ENCODE measurements at places on chromosomes 6 and 20. TPM values are rescaled to one million over a fixed set of nuclear protein-coding genes. Genes with fewer than 3 reads are reported as not detected.

- peaks cover under 1% of the 10 kb centered on the region for H3K4me1 ChIP-seq
- H3K27me3 ChIP-seq: peaks cover 11% of the 10 kb centered on the region
- H3K36me3 ChIP-seq: peaks cover 1% of the 10 kb centered on the region
These were observed 86.3 kb downstream of the DACT2 start for GRCh38 chr6:168232989-168233874.

GRCh38 chr6:94733066-94733465 is 844.3 kb upstream of the MANEA start:
- H3K36me3 ChIP-seq: no peaks in the 10 kb centered on the region
- DNase-seq: no peak
- H3K4me1 ChIP-seq: no peaks in the 10 kb centered on the region

DNA sequence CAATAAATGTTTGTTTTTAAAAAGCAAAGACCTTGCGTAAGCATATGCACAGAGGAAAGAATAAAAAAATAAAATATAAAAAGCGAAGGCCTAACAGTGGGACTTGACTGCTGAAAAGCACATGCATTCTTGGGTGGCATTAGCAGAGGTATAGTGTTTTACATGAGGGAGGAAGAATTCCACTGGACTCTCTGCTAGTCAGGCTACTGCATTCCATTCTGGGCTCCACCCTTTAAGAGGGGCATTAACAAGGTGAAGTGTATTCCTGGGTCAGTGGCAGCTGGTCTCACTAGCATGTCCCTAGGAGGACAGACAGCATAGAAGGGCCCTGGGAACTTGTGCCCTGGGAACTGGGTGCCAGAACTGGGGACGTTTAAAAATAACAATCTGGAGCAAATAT is 134.1 kb downstream of the SOBP start:
- no peak overlapping the region for H3K4me3 ChIP-seq
- no peak for DNase-seq
- peaks cover 19% of the 10 kb centered on the region for H3K4me1 ChIP-seq

GRCh38 chr6:12866422-12867029 is 150.0 kb downstream of the PHACTR1 start:
- no peaks in the 10 kb centered on the region for H3K36me3 ChIP-seq
- H3K4me3 ChIP-seq: no peak overlapping the region
- no peaks in the 10 kb centered on the region for H3K4me1 ChIP-seq

- no peaks in the 10 kb centered on the region for H3K4me1 ChIP-seq
- H3K27me3 ChIP-seq: peaks cover 2% of the 10 kb centered on the region
- no peaks in the 10 kb centered on the region for H3K36me3 ChIP-seq
- no peak overlapping the region for H3K4me3 ChIP-seq
- no peak for DNase-seq
These were observed 12.6 kb upstream of the NOL4L start for GRCh38 chr20:32597714-32598113.

- peaks cover 4% of the 10 kb centered on the region for H3K36me3 ChIP-seq
- no peak for DNase-seq
- peaks cover 12% of the 10 kb centered on the region for H3K27me3 ChIP-seq
- no peak overlapping the region for H3K27ac ChIP-seq
- H3K4me3 ChIP-seq: no peak overlapping the region
These were observed 21.0 kb downstream of the GGTLC1 start for GRCh38 chr20:23967616-23967979.

DNA sequence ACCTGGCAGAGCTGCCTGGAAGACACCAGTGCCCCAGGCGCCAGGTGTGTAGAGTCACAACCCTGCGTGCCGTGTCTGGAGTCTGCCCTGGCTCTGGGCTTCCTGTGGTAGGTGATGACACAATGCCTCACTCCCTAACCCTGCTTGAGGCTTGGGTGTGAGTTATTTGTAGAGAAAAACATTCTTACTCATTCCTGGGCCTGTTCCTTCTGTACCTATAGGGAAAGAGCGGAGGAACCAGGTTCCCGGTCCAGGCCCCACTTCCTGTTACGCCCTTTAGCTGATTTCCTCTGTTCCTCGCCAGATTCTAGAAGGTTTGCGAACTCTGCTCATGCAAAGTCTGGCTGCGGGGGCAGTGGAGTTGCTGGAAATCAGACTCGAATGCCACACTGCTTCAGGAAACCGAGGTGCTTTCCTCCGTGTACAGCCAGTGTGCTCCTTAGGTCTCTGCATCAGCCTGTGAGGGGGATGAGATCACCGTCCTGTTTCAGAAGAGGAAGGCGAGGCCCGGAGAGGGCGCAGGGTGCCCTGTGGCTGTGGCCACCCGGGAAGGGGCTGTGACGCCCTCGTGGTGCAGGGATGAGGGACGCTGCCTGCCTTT is 67.1 kb upstream of the DUSP22 start:
- no peaks in the 10 kb centered on the region for H3K36me3 ChIP-seq
- no peak for DNase-seq
- peaks cover 9% of the 10 kb centered on the region for H3K4me1 ChIP-seq
- no peak overlapping the region for H3K27ac ChIP-seq
- peaks cover 2% of the 10 kb centered on the region for H3K27me3 ChIP-seq

DNA sequence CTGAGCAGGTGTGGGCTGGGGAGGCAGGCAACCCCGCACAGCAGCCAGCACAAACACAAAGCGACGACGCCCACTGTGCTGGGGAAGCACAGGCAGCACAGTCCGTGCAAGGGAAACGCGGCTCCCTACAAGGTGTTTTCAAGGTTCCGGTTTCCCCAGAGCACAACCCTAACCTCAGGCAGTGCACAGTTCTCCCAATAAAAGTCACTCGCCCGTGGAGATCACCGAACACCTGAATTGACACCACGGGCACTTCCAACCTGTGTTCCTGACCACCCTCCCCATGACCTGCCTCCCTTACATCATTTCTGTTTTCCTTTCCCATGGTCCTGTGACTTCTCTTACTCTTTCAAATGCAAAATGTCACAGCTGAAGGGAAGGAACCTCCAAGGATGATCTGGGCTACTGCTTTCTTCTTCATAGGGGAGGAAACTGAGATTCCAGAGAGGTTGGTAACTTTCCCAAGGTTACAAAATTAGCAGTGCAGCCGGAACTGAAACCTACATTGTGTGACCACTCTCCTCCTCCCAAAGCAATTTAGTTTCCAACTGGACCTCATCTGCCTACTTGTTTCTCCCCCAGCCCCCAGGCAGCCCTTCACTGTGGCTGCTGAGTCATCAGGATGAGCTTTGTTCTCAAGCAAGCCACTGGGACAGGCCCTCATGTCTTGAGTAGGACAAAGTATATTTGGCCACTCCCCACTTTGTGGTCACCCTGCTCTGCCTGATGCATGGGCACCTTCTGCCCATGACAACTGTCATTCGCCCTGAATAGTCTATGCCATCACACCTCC is 125.3 kb downstream of the ATXN1 start:
- H3K4me1 ChIP-seq: peaks cover 44% of the 10 kb centered on the region
- peaks cover 1% of the 10 kb centered on the region for H3K36me3 ChIP-seq
- no peak for DNase-seq
- H3K27ac ChIP-seq: peak overlapping the region; percentile 83

GRCh38 chr20:10318291-10319024 is 99.8 kb downstream of the SNAP25 start:
- peaks cover under 1% of the 10 kb centered on the region for H3K27me3 ChIP-seq
- no peak overlapping the region for H3K4me3 ChIP-seq
- DNase-seq: no peak
- peaks cover 37% of the 10 kb centered on the region for H3K4me1 ChIP-seq
- no peaks in the 10 kb centered on the region for H3K36me3 ChIP-seq
- H3K27ac ChIP-seq: no peak overlapping the region

- H3K27me3 ChIP-seq: no peaks in the 10 kb centered on the region
- no peak overlapping the region for H3K27ac ChIP-seq
- no peak overlapping the region for H3K4me3 ChIP-seq
- peaks cover 6% of the 10 kb centered on the region for H3K4me1 ChIP-seq
These were observed 1.5 kb downstream of the FAM50B start for GRCh38 chr6:3850451-3851203.

- no peak for DNase-seq
- H3K4me1 ChIP-seq: peaks cover 79% of the 10 kb centered on the region
- H3K4me3 ChIP-seq: no peak overlapping the region
- no peak overlapping the region for H3K27ac ChIP-seq
- H3K27me3 ChIP-seq: no peaks in the 10 kb centered on the region
These were observed 25.5 kb downstream of the CNKSR3 start for GRCh38 chr6:154484942-154485341.

GRCh38 chr6:84074988-84075781 is 41.6 kb downstream of the MRAP2 start:
- no peak overlapping the region for H3K4me3 ChIP-seq
- no peak overlapping the region for H3K27ac ChIP-seq
- no peaks in the 10 kb centered on the region for H3K27me3 ChIP-seq
- DNase-seq: no peak

Gene SYTL3
- total RNA-seq: 1.4 TPM

Gene PTPRT
- total RNA-seq: not detected

Gene PAK5
- not detected for total RNA-seq

Gene DEFB124
- not detected for total RNA-seq

Gene FAM83D
- total RNA-seq: 4.8 TPM

Gene MCHR2
- total RNA-seq: not detected

Gene SUMO4
- total RNA-seq: 1.5 TPM

Gene TDRD6
- total RNA-seq: 0.07 TPM

Gene SAMHD1
- 15.5 TPM for total RNA-seq
